ENCODE measurements at places on chromosomes 5 and 9.

DNA sequence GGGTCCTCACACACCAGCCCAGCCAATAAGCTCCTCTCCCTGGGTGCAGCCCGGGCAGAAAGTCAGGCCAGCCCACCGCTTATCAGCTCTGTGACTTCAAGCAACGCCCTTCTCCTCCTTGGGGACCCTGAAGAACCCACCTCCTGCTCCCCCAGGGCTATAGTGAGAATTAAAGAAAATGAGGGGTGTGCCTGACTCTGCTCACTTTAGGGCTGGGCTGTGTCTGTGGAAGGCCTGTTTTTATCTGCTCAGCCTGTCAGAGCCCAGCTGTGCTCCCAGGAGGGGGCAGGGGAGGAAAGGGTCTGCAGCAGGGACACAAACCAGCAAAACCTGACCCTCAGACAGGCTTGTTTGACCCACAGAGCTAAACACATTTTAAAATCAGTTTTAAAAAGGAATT, 3.9 kb downstream of the GPRIN1 start:
- DNase-seq = no peak

GRCh38 chr5:81397176-81397575, 3.2 kb upstream of the ACOT12 start:
- no peak for DNase-seq

GRCh38 chr5:73673161-73673591, 47.2 kb downstream of the ARHGEF28 start:
- no peak for DNase-seq

- no peak for DNase-seq
These were observed 31.7 kb downstream of the CLTA start for GRCh38 chr9:36222449-36222848.

DNA sequence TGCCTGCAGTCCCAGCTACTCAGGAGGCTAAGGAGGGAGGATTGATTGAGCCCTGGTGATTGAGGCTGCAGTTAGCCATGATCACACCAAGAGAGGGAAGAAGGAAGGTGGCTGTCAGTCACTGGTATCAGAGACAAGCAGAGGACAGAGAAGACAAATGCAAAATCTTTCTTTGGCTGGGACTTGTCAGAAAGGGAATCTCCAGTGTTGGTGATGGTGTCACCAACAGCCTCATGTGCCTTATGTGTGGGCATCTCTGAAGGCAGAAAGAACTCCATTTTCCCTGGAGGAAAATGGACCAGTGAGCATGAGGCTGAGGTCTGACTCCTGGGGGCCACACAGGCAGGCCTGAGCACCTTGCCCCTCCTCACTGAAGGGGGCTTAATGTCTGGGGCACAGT, 12.1 kb upstream of the RNF183 start:
- no peak for DNase-seq

DNA sequence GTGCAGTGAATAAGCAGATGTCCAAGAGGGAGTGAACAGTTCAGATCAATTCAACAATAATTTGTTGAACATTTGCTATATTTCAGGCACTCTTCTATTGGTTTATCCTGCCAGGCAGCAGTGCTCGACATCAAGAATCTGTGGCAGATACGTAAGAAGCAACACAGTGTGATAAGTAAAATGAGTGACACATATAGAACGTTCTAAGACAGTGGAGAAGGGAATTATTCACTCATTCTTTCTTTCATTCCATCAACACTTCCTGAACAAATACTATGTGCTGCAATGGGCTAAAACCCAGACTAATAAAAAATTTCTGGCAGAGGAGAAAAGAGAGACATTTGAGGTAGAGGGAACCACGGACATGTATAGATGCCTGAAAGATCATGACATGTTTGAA, 89.9 kb upstream of the GLIS3 start:
- DNase-seq = no peak

DNA sequence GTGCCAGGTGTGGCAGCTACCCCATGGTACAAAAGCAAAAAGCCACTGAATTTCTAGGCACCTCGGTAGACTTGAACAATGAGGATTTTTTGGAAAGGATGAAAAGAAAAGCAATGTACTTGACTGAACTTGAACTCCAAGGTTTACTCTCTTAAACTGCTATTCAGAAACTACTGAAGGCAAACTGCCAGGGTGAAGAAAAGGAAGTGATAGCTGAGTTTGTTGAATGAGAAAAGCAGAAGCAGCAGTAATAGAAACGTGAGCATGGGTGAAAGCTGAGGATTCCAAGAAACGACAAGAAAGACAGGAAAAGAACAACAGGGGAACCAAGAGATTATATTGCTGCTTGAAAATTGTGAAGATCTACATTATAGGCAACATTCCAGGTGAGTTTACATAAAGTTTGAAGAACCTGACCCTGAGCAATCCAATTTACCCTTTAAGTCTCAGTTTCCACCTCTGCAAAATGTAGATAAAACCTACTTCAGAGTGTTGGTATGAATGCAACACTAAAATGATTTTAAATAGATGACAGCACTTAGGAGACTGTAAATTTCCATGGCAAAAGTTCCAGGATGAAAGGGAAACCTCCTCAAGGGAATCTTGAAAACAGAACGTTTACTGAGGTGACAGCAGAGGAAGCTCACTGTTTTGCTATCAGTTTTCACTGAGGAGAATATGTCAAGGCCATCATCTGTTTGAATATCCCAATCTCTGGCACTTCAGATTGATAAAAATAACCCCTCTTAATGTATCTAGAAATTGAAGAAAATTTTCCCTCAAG, 245.8 kb downstream of the SPATA31D1 start:
- DNase-seq = no peak
